ENCODE measurements at places on chromosomes 4 and X. TPM values are rescaled to one million over a fixed set of nuclear protein-coding genes. Genes with fewer than 3 reads are reported as not detected.

NDNF gene
- 0.25 TPM for total RNA-seq

DGAT2L6 gene
- total RNA-seq = not detected

ODAPH gene
- not detected for total RNA-seq

CYTL1 gene
- total RNA-seq = 41.5 TPM

IL2 gene
- not detected for total RNA-seq

EIF2S3 gene
- 202 TPM for total RNA-seq

SPANXB1 gene
- not detected for total RNA-seq

POF1B gene
- total RNA-seq = not detected

PRR32 gene
- total RNA-seq = not detected

HTRA3 gene
- 1.8 TPM for total RNA-seq

HEPH gene
- total RNA-seq = 124 TPM

ARHGAP6 gene
- total RNA-seq = 9.9 TPM

DCAF4L1 gene
- 0.13 TPM for total RNA-seq

H2BW2 gene
- total RNA-seq = not detected

MAGEA3 gene
- not detected for total RNA-seq

VEGFC gene
- total RNA-seq = 42.1 TPM

RTL9 gene
- 0.06 TPM for total RNA-seq

FAM236C gene
- not detected for total RNA-seq

C4orf46 gene
- 15.1 TPM for total RNA-seq

FGFBP1 gene
- total RNA-seq = not detected

RIBC1 gene
- 0.93 TPM for total RNA-seq

MAGEC3 gene
- total RNA-seq = not detected

ARMCX6 gene
- 41.0 TPM for total RNA-seq

CXCL11 gene
- total RNA-seq = not detected

ANK2 gene
- 226 TPM for total RNA-seq

SORBS2 gene
- total RNA-seq = 3.4 TPM

FAM184B gene
- total RNA-seq = not detected

MAGEA4 gene
- total RNA-seq = not detected

OPRPN gene
- total RNA-seq = not detected

SSX3 gene
- total RNA-seq = not detected

GRK4 gene
- total RNA-seq = 3.4 TPM

TMPRSS11D gene
- total RNA-seq = not detected

FDCSP gene
- total RNA-seq = not detected

RASGEF1B gene
- 10.9 TPM for total RNA-seq

ELOVL6 gene
- 12.7 TPM for total RNA-seq

SATL1 gene
- not detected for total RNA-seq

SUPT20HL1 gene
- total RNA-seq = under 0.01 TPM

CLCN4 gene
- total RNA-seq = 6.3 TPM

DUSP9 gene
- total RNA-seq = not detected

SPON2 gene
- 2.6 TPM for total RNA-seq

OTUD6A gene
- total RNA-seq = not detected

RADX gene
- 0.92 TPM for total RNA-seq

TLR2 gene
- total RNA-seq = under 0.01 TPM

PTTG2 gene
- total RNA-seq = not detected

GAGE12H gene
- not detected for total RNA-seq

EFHC2 gene
- total RNA-seq = 0.13 TPM

SSX4B gene
- total RNA-seq = not detected

SLC25A14 gene
- 10.8 TPM for total RNA-seq

APLN gene
- 9.2 TPM for total RNA-seq

UGT2A1 gene
- total RNA-seq = 0.13 TPM

RXFP1 gene
- 23.9 TPM for total RNA-seq

HCCS gene
- 23.3 TPM for total RNA-seq
